ENCODE measurements at places on chromosomes 3 and 15.

DNA sequence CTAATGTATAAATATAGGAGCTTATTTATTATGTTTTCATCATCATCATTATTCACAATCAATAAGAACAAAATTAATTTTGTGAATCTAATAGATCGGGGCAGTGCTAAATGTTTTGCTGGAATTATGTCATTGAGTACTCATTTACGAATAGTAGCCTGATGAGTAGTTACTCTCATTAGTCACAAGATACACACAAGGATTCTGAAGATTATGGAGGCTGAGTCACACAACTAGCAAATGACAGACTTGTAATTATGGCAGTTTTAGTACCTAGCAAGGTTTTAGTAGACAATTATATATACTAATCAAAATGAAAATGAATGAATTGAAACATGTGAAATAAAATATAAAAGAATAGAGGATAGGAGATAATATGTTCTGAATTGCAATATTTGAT is 954.2 kb downstream of the CADM2 start:
- DNase-seq: no peak

- DNase-seq: no peak
Observed at GRCh38 chr3:66317750-66318376, 97.1 kb downstream of the SLC25A26 start.

DNA sequence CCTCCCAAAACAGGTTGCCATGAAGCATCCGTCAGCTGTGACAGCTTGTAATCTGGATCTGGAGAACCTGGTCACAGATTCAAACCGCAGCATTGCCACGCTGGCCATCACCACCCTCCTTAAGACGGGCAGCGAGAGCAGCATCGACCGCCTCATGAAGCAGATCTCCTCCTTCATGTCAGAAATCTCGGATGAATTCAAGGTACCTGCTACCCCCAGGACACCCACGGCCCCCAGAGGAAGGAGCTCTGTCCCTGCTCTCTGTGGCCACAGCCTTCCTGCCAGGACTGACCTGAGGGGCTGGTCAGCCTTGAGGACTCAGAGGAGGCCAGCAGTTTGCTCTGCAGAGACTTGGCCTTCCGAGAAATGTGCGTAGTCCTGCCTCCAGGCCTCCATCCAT is 11.2 kb downstream of the COPG1 start:
- DNase-seq: no peak

DNA sequence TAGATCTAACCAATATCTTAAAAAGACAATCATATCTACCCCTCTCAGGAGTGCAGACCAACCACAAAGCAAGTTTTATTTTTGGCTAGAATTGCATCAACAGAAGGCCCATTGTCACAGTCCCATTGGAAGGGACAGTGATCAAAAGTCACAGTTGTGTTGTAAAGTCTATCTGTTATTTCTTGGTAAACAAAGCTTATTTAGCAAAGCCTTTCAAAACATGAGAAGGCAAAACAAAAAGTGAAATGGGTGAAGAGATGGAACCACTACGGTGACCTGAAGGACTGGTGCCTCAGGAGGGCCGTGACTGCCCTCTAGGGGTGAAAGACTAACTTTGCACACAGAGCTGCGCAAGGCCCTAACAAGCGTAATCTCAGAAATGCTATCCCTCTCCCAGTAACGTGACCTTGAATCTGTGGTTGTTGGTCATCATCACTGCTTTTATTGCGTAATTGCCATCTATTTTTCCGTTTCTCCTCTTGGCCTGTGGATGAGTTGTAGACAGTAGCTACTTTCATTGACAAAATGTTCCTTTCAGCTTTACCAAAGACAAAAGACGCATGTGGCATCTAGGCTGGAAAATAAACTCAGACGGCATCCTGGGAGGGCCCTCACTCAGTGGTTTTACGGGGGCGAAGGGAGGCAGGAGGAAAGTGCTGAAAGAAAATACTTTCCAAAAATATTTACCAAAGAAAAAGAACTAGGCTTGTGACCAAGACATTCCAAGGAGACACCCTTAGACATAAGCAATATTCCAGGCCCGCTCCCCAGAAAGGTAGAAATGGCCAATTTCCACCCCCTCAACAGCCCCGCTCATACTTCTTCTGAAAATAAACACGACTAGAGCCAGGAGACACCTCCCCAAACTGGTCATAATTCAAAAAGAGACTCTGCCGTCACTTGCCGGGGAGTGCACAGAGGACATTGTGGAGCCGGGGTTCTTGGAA is 79.4 kb downstream of the FRMD4B start:
- peak; percentile 91 for DNase-seq

DNA sequence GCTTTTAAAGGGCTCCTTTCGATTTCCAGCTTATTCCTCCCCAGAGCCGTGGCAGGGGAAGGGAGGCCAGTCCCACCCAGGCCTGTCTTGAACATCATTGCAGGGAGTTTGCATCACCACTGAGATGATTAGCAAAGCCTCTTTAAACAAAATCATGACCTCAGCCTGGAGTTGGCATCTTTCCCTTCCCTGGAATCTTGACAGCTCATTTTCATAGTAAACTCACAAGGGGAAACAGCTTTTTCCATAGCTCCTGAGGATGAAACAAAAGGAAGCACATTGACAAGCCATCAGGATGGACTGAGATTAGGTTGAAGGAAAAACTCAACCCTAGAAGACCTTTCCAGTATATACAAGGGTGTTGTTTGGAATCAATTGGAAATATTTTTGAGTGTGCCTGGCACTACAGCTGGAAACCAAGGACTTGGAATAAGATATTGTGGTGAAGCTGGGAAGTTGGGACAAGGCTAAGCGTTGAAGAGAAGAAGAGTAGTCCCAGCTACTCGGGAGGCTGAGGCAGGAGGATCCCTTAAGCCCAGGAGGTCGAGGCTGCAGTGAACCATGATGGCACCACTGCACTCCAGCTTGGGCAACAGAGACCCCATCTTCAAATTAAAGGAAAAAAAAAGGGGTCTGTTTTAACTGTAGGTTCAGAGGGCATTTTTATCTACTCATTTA is 3.1 kb upstream of the LARP6 start:
- DNase-seq: no peak

GRCh38 chr3:100044369-100044768 is 69.9 kb downstream of the FILIP1L start:
- no peak for DNase-seq

- DNase-seq: no peak
Observed at GRCh38 chr3:5431146-5431545, 243.6 kb downstream of the EDEM1 start.

DNA sequence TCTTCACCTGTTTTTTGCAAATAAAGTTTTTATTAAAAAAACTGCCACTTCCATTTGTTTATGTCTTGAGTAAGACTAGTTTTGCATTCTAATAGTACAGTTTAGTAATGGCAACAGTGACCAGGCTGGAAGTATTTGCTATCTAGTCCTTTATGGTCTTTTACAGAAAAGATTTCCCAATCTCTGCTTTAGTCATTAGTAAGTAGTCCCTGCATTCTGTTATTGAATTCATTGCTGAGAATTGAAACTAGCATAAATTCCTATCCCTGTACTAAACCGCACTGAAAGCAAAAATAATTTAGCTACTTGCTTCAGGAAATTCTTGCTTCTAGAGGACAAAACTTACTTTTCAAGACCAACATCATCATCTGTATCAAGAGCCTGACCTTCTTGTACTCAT is 46.2 kb downstream of the CNTN6 start:
- no peak for DNase-seq

DNA sequence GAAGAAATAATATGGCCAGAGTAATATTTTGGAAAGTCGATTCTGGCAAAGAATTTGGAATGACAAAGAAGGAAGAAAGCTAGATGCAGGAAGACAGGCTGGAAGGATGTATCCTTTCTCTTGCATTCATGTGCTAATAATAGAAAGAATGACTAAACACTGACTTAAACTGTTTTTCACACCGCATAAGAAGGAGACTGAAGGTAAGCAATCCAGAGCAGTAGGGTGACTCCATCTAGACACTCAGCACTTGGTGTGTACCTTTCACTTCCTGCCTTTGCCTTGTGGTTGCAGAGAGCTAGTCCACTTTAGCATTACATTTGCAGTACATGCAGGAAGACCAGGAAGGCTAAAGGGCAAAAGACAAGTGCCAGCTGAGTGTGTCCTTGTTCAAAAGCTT is 234.6 kb downstream of the RBMS3 start:
- no peak for DNase-seq

DNA sequence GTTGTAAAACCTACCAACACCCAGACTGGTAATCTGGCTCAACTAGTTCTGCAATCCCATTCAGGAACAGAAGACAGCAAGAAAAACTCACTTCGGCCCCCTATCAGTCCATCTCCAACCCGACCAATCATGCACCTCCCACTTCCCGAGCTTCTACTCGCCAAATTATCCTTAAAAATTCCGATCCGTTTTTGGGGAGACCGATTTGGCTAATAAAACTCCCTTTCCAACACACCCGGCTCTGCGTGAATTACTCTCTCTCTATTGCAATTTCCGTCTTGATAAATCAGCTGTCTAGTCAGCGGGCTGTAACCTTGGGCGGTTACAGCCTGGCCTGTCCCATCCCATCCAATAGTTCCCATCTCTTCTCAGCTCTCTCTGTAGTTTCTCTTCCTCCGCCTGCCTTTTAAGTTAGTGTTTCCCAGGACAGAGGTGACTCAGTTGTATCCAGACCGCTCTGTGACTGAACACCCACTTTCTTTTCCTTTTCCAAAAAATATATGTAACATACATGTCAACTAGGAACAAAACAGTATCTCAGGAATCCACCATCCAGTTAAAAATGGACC is 780 bp upstream of the ACAD9 start:
- peak; percentile 78 for DNase-seq

DNA sequence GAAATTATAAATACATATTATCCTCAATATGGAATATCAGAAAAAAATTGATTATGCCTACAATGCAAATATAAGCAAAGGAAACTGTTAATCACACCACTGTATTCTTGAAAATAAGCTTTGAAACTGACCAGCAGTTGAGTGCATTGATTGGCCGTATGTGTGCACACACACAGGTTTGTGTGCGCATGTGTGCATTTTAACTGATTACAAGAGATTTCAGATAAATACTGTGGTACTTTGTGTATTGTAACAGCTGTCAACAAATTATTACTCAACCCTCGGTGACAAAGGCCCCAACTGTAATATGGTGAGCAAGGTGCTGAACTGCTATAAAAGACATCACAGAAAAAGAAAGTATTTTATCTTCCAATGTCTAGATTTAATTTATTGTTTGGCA is 1238.9 kb upstream of the ALCAM start:
- no peak for DNase-seq

DNA sequence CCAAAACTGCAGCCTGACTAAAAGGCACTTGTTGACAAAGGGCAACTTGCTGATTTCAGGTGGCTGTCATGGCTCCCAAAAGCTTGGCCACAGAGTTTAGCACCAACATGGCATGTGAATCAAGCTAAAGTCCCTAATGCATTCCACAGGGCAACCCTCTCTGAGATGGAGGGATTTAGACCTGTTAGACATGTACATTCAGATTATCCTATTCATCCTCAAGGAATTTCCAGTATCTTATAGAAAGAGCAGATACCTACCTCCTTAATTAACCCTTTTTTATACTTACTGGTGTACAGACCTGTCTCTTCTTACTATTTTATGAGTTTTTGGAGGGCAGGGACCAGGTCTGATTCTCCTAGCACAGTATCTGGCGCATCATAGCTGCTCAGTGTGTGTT is 31.3 kb downstream of the ACP3 start:
- no peak for DNase-seq

DNA sequence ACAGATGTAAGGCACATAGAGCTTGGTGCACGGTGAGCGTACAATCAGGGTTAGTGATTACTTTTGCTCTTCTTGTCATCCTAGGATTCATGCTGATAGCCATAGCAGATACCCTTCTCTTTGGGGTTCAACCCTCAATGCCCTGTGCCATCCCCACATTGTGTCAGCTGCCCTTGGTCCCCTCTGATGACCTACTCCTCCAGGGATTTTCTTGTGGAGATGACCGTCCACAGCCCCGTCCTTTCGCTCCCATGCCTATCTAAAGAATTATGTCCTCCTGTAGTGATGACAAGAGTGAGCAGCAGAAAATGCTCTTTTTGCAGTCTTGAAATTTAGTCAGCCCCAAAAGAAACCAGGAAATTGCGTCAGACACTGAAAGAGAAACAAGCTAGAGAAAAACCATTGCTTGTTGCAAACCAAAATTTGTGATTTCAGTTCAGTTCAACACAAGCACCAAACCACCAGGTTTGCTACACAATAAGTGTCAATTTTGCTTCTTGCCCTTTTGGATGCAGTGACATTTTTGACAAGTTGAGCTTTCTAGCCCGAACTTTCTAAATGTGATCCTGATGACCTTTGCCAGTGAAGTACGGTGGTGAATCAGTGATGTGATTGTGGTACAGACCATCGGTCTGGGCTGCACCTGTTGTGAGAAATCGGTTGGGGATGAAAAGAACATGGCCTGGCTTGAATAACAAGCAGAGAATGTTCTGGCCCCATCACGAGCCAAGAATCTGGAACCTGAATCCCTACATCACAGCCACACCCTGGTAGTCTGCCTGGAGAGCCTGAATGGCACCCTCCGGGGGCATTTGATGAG is 41.3 kb downstream of the CMTM7 start:
- peak; percentile 87 for DNase-seq

GRCh38 chr3:80999481-80999880 is 762.0 kb downstream of the GBE1 start:
- no peak for DNase-seq

DNA sequence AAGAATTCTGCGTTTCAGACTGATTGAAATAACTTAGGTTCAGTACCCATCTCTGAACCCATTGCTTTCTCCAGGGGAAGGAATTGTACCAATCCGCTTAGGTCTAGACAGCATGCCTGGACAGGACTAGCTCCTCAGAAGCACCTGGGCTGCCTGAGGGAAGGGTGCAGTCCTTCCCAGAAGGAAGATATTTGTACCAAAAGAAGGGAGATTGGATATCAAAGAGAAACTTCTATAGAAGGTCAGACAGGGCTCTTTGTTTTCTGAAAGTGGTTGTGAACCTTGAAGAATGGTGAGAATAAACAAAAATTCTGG is 133.8 kb upstream of the LRTM1 start:
- DNase-seq: no peak

GRCh38 chr15:68387381-68388143 is 44.4 kb downstream of the ITGA11 start:
- DNase-seq: peak; percentile 51

DNA sequence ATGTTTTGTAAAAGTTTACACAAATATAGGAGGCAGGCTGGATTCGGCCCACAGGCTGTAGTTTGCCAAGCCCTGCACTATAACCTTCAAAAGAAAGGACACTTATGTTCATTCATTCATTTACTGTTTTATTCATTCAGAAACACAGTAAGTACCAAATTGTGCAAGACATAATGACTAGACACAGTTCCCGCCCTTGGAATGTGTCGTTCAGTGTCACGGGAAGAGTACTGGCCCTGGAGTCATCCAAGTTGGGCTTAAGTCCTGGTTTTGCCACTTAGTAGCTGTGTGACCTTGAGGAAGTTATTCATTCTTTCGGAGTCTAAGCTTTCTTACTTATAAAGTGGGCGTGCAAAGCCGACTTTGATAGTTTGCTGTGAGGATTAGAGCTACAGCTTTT is 22.0 kb downstream of the COLQ start:
- DNase-seq: no peak

GRCh38 chr3:54891540-54891897 is 36.3 kb downstream of the LRTM1 start:
- no peak for DNase-seq
